ENCODE measurements at places on chromosomes 7 and 10.

- no peak for DNase-seq
Measured at GRCh38 chr7:119578116-119578515, 694.9 kb upstream of the KCND2 start.

- DNase-seq = no peak
Measured at GRCh38 chr10:95755511-95756004, 405 bp upstream of the ENTPD1 start.

- no peak for DNase-seq
Measured at GRCh38 chr10:97891497-97892167, 42.0 kb downstream of the GOLGA7B start.

- DNase-seq = no peak
Measured at GRCh38 chr10:21315645-21316220, 209.7 kb downstream of the SKIDA1 start.

DNA sequence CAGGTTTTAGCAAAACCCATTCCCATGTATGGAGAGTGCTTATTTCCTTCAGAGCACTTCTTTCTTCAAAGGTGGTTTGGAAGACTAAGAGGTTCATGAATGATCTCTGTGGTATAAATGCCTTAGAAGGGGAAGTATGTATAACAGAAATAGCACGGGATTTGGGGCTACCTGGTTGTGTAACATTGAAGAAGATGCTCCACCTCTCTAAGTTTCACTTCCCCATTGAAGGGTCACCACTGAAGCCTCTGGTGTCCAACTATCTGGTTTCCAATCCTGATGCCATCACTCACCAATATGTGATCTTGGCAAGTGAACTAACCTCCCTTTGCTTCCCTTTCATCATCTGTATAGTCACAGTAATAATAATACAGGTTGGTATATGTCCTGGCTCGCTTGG, 37.2 kb downstream of the CYCS start:
- no peak for DNase-seq

- no peak for DNase-seq
Measured at GRCh38 chr10:1942478-1942877, 205.2 kb upstream of the ADARB2 start.

DNA sequence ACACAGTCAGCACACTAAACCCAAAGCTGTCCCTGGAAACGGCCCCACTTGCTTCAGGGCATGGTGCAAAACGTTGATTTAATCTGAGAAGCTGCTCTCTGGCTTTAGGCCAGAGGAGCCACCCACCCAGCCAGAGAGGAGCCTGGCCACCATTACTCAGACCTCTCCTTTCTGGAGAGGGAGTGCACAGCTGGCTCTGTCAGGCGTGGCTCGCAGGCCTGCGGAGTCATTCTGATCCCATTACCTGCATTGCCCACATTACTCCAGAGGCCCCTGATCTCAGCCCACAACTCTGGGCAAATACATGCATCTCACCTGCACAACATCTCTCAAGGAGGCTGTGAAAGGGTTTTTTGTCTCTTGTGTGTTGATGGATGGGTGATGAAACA, 370.0 kb upstream of the IGFBP3 start:
- no peak for DNase-seq

- DNase-seq = no peak
Measured at GRCh38 chr7:124881981-124882380, 47.6 kb downstream of the POT1 start.

- DNase-seq = no peak
Measured at GRCh38 chr10:79093658-79094411, 25.1 kb downstream of the ZMIZ1 start.
